ENCODE measurements at places on chromosomes 6 and 20.

DNA sequence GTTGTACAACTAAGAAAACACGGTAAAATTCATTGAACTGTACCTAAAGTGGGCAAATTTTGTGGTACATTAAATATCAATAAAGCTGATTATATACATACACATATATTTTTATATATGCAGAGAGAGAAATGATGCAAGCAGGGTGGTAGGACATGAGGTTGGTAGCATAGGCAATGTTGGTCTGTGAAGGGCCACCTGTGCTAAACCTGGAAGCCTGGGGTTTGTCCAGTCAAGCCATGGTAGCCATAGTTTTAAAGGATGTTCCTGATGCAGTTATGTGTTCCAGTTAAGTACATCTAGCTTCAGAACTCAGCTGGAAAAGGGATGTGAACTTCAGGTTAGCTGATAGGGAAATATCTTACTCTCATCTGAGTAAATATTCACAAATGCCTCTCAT is 60.1 kb downstream of the TRIM38 start:
- no peak for DNase-seq

GRCh38 chr6:27767851-27768250 is 144.3 kb downstream of the OR2B2 start:
- DNase-seq, result no peak

GRCh38 chr6:135129136-135129856 is 51.8 kb upstream of the MYB start:
- peak; percentile 49 for DNase-seq

DNA sequence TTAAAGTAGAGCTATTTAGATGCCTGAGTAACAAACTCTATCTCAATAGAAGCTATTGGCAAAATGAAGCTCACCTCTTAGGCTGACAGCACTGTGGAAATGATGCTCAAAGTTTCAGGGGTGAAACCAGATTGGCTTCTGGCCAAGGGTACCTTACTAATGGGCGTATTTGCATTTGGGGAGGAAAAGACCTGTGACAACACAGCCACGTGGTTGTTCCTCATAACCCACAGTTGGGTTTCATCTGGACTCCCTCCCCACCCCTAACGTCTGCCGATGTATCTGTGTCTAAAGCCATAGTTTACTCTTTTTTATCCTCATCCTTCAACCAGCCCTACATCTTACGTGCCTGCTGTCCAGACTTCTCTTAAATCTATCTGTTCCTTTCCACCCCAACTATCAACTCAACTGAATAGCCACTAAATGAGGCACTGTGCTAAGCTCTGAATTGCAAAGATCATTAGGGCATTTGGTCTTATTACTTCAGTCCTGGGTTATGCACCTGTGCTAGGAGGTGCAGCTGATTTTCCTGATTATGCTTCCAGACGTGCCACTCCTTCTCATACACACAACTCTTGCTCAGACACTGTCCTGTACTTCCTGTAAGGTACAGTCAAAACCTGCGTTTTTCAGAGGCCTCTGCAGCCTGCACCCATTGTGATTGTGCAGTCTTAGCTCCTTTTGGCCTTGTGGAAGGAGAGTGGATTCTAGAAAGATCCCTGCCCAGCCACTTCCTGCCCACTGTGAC is 80.6 kb upstream of the ARMC2 start:
- DNase-seq, result no peak

- DNase-seq, result no peak
These were observed 108.9 kb upstream of the KCNG1 start for GRCh38 chr20:51131811-51132210.
